Right ventricle myocardium inferior (tissue), 1 donor: ENCODE measurements at places on chromosomes 11 and 22. TPM values are rescaled to one million over a fixed set of nuclear protein-coding genes. Genes with fewer than 3 reads are reported as not detected.

DNA sequence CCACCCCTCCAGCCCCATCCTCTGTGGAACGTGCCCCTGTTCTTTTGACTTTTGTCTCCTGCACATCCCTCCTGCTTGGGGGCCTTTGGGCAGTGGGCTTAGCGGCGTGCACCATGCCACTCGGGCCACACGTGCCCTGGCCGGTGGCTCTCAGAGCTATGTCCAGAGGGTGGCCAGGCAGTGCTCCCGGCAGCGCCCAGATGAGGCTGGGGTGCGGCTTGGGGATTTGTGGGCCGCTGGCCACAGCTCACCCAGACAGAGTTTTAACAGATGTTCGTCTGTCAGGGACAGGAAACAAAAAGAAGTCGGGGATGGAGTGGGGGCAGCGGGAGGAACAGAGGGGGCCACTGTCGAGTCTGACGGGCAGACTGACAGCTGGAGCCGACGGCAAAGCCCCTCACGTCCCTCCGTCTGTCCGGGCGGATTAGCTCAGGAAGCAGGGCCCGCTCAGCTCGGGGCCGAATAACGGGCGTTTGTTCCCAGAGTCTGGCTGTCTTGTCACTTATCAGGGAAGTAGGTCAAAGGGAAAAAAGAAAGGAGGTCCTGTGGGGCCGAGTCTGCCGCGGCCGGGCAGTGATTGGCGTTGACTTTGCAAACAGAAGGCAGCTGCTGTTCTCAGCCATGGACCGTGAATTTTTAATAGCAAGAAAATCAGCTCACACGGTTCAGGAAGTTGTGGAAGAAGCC is 61.6 kb downstream of the LRP5 start:
- DNase-seq, result no peak

DNA sequence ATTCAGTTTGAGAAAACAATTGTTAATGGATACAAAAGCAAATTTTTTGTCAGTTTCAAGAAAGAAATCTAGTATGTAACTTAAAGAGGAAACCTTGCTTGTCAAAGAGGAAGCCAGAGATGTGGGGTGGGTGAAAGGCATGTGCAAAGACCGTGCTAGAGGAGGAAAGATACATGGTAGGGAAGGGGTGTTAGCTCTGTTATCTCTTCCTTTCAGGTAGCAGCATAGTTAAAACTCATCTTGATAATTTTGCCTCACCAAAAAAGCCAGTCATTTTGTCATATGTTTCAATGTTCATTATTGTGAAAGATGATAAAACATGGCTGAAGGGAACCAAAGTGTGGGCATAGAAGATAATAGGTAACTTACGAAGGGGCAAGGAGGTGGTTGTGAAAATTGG is 2.6 kb upstream of the MS4A2 start:
- DNase-seq, result no peak

The PGA4 gene
- not detected for total RNA-seq

- no peak for DNase-seq
Measured at GRCh38 chr22:26334232-26334631, 94.8 kb upstream of the ASPHD2 start.

DNA sequence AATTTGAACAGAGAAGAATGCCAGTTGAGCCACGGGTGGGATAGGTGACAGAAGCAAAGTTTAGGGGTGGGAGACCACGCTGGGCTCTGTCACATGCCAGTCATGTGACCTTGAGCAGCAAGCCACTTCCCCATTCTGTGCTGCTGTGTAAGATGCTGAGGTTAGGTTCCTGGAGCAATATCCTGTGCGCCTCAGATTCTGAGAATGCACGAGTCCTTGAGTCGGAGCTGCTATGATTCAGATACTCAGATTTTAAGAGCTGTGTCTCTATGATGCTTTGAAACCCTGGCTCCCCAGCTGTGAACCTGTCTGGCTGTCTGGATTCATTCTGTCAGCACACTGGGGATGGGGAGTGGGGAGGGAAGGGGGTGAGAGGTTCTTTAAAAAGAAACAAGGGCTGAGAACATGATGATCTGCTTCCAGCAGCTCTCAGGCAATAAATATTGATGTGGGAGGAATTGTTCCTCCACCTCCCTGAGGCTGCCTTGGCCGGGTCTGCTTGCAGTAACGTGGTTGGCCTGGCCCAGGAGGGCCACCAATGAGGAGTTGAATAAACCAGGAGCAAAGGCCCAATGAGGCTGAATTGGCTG is 24.0 kb downstream of the SLCO2B1 start:
- DNase-seq, result peak; percentile 81

DNA sequence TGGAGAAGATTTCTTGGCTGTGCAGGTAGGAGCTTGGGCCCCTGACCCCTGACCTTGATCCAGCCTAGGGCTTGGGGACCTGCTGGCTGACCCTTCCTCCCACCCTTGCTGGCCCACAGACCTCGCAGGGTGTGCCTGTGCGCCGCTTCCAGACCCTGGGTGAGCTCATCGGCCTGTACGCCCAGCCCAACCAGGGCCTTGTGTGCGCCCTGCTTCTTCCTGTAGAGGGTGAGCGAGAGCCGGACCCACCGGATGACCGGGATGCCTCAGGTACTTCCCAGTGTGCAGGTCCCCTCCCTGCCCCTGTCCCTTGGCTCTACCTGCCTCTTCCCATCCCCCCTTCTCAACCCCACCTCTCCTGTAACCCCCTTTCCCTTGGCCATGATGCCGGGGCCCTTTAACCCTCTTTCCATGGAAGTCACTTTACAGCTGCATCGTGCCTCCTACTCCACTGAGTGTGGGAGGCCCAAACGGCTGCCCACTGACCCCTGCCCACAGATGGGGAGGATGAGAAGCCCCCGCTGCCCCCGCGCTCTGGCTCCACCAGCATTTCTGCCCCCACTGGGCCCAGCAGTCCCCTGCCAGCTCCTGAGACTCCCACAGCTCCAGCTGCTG is 3.8 kb downstream of the INPPL1 start:
- peak; percentile 69 for DNase-seq

GRCh38 chr11:103681855-103682254 is 354.6 kb upstream of the DDI1 start:
- DNase-seq, result no peak

DNA sequence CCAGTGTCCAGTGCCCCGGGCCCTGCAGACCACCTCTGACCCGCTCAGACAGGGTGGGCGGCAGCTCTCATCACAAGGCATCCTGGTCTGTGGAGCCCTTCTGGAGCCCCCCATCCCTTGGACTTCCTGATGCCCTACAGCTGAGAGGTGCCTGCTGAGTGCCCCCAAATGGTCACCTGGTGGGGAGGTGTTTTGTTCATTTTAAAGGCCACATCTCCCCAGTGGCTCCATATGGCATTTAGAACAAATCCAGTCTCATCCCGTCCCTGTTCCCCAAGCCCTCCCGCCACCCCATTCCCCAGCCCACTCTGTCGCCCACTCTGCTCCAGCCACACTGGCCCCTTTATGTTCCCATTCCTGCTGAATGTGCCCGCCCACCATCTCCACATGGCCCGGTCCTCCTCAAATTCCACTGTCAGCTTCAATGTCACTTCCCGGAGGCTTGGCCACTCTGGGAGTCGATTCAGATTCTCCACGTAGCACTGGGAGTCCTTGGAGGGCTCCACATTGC is 32.8 kb downstream of the OSBPL5 start:
- peak; percentile 30 for DNase-seq

- no peak for DNase-seq
Measured at GRCh38 chr11:27694992-27695391, 5.3 kb downstream of the BDNF start.

DNA sequence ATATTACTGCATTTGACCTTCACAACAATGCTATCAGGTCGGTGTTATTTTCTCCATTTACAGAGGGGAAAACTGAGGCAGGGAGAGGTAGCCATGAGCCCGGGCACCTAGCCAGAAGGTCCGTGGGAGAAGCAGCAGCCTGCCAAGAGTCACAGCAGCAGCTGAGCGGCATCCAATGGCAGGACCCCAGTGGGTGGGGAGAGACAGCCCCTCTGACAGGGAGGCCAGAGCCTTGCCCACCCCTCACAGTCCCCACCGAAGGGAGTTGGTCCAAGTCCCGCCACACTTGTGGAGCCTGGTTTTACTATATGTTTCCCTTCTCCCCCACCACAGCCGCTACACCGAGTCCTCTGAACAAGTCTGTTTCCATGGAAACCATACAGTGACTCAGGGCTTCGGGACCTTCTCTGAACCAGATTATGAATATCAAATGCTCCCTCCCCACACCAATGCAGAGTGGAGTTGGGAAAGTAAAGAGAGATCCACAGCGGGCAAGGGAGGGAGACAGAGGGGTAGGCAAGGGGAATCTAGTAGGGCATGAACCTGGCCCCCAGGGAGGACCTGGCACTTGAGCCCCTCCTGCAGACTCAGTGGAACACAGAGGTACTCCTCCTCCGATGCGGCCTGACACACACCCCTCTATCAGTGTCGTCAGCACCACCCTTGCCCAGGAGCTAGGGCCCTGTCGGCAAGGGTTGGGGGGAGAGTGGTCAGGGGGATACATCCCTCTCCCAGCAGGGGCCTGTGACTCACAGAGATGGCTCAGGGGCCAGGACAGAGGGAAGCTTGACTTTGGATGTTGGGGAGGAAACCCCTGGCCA is 2.5 kb downstream of the CHST1 start:
- DNase-seq, result no peak

- no peak for DNase-seq
Measured at GRCh38 chr22:27504360-27505253, 296.9 kb downstream of the MN1 start.

The TM7SF2 gene
- 53.1 TPM for total RNA-seq

GRCh38 chr11:118263695-118264568 is at the start of gene MPZL2:
TSS of gene MPZL2 (minus strand) at chr11:118264297. CDS start at chr11:118264153, 144 bp downstream.
- no peak for DNase-seq

DNA sequence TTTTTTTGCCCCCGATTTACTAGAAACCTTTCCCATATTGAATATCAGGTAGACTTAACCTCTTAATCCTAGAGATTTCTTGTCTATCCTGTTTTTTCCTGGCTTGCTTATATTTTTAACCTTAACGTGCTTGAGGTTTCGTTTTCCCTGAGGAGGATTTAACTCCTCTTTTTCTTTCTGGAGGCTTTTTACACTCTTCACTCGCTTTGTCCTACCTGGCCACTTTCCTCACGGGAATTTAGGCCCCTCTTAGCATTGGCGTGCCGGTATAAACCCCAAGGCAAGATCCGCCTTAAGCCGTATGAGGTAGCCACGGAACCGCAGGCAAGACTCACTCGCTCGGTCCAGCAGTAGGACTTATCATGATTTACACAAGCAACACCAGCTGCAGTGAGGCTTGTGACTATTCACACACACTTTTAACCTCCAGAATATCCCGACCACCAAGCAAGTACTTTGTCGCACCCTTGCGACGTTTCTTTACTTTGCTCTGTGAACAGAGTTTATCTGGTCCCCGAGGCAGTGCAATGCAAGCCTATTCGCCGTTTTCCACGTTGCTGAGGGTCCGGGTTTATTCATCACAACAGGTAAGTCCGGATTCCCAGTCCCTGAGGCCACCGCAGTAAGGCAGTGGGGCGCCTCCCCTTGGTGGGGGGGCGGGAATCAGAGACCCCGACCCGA is 20.6 kb upstream of the ALDH3B2 start:
- no peak for DNase-seq

DNA sequence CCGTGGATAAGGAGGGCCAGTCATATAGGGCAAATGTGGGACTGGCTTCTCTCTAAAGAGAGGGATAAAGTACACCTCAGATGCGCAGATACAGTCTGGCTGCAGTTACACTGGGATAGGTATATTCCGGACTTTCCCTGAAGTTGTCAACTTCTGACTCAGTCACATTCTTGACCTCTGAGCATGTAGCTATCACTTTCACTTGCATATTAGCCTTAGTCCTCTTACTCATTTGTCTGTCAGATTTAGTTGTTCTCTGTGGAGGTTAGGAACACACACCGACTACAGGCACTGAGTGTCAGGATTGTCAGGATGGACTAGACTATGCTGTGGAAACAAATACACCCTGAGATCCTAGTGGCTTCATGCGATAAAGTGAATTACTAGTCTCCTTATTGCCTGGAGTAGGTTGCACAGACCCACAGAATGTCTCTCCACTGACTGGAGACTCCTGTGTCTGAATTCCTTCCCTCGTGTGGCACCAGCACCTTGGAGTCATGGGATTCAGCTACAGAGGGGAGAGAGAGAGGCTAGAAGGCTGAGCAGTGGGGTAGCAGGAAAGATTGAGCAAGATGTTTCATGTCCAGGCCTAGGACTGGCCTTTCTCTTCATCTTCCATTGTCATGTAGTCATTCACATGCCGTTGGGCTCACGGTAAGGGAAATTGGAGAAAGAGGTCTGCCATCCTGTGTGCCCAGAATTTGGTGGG is 654.3 kb downstream of the NTM start:
- DNase-seq, result no peak

DNA sequence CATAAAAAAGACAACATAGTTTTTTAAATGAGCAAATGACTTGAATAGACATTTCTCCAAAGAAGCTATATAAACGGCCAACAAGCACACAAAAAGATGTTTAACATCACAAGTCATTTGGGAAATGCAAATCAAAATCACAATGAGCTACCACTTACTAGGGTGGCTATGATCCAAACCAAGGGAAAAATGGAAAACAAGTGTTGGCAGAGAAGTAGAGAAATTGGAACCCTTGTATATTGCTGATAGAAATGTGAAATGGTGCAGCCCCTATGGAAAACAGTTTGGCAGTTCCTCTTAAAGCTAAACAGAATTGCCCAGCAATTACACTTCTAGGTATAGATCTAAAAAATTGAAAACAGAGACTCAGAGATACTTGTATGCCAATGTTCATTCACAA is 29.0 kb downstream of the PAMR1 start:
- no peak for DNase-seq

GRCh38 chr11:134564472-134565200 is 152.6 kb upstream of the B3GAT1 start:
- no peak for DNase-seq

- no peak for DNase-seq
Measured at GRCh38 chr22:39466228-39467006, 9.6 kb downstream of the MGAT3 start.

DNA sequence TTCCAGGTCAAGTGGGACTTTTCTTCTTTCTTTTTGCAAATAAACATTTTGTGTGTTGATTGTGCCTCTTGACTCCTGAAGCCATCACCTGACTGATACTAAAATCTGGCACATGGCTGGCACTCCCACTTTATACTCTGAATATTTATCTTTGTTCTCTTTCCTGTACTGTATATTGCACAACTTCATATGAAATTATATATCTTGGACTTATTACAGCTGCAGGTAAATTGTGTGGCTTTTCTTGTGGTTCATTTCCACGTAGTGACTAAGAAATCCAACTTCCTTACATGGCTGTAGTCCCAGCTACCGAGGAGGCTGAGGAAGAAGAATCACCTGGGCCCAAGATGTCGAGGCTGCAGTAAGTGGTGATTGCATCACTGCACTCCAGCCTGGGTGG is 23.7 kb upstream of the OR5B12 start:
- no peak for DNase-seq

- DNase-seq, result peak; percentile 60
Measured at GRCh38 chr22:24145446-24146193, 35.7 kb upstream of the SUSD2 start.

The ANO5 gene
- total RNA-seq, result 59.1 TPM

- DNase-seq, result no peak
Measured at GRCh38 chr11:100575860-100576717, 111.0 kb upstream of the ARHGAP42 start.

The MAP6 gene
- 5.2 TPM for total RNA-seq
